ENCODE measurements at places on chromosomes 1 and 21.

DNA sequence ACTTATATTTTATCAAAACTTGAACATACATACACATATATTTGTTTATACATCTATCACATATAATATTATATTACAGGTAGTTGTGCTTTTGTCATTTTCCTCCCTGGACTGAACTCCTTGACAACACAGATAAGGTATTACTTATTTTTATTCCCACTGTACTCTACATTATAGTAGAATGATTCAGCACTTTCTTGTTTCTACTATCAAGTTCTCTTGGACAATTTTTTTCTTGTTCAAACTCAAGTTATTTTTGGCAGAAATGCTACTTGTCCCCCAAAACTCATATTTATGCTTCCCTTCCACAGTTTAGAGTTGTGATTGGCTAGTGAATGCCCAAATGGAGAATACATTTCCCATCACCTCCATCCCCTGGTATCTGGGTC, 10.8 kb upstream of the PTPRC start:
- no peak for DNase-seq

- DNase-seq = peak; percentile 76
These were observed 4.0 kb downstream of the CAPN2 start for GRCh38 chr1:223716302-223716862.

- DNase-seq = no peak
These were observed 25.0 kb upstream of the SLC2A1 start for GRCh38 chr1:42983693-42984092.

GRCh38 chr1:13583966-13584791, 547 bp downstream of the PDPN start:
- no peak for DNase-seq

DNA sequence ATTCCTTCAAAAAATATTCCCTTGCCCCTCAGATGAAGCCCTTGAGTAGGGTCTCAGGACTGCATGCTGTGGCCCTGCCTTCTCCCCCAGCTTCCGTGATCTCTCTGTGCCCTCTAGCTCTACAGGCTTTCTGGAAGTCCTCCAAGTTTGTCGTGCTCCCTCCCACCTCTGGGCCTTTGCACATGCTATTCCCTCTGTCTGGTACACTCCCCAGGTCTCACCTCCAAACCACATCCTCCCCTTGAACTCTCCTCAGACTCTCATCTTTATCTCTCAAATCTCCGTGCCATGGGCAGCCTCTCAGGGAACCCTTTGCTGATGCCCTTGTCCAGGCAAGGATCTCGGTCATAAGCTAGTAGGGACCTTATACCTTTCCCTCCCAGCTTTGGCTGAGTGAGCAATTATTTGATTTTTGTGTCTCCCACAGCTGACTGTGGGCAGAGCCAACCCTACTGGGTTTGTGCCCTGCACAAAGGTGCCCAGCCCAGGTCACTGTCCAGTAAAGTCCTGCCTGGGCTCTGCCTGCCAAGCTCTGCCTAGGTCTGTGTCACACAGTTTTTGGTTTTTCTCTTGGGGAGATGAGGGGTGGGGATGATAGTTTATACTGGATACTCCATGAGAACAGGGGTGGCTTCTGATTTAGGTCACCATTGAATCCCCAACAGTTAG, 188.1 kb downstream of the ZNF281 start:
- DNase-seq = no peak

DNA sequence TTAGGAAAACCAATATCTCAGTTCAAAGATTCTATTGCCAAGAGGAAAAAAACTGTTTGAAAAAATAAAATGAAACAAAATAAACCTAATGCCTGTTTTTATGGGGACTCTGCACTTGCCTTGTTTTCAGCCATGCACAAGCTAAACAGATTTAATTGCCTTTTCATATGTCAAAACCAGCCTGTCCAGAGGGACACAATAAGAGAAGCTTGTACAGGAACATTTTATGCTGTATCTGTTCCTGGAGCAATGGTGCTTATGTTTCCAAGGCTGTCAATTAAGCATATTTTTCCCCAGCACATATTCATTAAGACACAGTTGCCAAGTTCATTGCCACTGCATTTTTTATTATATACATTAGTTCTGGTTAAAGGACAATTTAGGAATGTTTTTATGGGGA, 470.9 kb downstream of the LRRIQ3 start:
- no peak for DNase-seq

DNA sequence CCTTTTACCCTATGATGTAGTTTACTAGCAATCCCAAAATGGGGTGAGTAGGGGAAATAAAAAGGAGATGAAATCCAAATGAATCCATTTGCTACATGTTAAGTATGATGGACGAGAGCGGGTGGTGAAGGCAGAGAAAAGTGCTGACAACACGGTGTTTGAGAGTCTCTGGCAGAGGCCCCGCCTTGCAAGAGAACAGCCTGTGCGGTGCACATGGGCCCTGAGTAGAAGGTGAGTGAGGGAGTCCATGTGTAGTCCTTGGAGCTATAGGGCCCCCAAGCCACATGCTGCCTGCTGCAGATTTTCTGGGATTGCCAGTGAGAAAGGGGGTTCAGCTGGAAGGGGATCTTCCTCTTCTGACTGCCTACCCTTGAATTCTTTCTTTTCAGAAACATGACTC, 177.1 kb downstream of the TNR start:
- DNase-seq = no peak

DNA sequence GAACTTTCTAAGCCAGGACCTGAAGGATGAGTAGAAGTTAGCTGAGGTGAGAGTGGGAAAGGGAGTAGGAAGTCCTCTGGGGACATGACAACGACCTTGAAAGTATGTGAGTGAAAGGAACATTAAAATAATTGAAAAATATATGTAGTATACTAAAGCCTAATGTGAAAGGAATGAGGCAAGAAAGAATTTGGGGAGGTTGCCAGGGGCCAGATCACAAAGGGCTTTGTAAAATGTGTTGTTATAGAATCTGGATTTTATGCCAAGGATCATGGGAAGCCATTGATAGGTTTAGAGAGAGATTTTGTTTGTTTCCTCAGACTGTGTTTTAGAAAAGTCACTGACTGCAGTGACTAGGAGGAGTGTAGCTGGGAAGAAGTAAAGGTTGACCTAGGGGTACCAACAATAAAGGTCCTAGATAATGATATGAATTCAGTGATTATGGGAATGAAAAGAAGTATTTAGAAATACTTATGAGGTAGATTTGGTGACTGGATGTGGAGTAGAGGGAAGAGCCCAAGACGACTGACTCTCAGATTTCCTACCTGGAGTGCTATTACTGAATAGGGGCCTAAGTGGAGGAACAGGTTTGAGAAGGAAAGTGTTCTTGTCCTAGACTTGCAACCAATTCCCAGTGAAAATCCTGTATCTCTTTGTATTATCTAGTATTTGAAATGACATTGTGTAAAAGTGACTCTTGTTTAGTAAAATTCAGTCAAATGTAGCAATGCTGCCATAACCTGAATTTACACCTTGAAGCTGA, 179.8 kb downstream of the PHTF1 start:
- no peak for DNase-seq

- DNase-seq = no peak
These were observed 55.6 kb downstream of the CLSTN1 start for GRCh38 chr1:9767964-9768668.

- no peak for DNase-seq
These were observed 13.1 kb upstream of the HEYL start for GRCh38 chr1:39652554-39652953.

DNA sequence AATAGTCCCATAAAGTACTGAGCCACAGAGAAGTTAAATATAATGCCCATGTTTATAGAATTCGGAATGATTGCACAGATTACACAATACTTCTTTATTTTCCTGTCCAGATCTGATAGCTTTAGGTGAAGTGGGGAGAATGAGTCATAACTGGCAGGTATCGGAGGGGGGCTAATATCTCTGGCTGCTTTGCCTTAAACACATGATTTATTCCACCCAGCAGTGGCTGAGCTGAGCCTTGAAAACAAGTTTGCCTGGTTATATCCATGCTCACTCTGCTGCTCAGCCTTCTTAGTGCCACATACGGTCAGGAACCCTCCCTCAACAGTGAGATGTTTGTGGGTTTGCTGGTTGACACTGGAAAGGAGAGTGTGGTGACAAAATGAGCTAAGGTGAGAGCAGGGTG, 119.7 kb upstream of the ZNF648 start:
- no peak for DNase-seq

GRCh38 chr1:230300322-230301301, 125.5 kb downstream of the PGBD5 start:
- no peak for DNase-seq
